ENCODE measurements at places on chromosomes 3 and 15.

- no peak for DNase-seq
Measured at GRCh38 chr15:38508647-38509046, 54.7 kb downstream of the FAM98B start.

GRCh38 chr3:185646382-185647133 lies 60.5 kb downstream of the SENP2 start:
- DNase-seq: no peak

GRCh38 chr3:1171320-1171719 lies 78.5 kb downstream of the CNTN6 start:
- DNase-seq: no peak

DNA sequence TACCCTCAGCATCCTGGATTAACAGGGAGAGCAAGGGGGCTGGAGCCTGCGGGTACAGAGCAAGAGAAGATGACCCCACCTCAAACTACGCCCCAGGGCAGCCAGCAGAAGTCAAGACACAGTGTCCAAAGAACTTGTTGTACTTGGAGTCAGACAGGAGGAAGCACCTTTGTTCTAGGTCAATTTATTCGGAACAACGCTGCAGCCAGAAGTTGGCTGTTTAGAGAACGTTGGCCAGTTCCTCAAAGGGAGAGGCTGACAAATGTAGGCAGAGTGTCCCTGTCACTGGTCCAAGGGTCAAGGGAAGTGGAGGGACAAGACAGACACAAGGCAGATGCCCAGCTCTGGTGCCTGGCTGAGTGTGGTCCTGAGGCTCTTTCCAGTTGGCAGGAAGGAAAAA lies 32.1 kb upstream of the PIAS1 start:
- no peak for DNase-seq

DNA sequence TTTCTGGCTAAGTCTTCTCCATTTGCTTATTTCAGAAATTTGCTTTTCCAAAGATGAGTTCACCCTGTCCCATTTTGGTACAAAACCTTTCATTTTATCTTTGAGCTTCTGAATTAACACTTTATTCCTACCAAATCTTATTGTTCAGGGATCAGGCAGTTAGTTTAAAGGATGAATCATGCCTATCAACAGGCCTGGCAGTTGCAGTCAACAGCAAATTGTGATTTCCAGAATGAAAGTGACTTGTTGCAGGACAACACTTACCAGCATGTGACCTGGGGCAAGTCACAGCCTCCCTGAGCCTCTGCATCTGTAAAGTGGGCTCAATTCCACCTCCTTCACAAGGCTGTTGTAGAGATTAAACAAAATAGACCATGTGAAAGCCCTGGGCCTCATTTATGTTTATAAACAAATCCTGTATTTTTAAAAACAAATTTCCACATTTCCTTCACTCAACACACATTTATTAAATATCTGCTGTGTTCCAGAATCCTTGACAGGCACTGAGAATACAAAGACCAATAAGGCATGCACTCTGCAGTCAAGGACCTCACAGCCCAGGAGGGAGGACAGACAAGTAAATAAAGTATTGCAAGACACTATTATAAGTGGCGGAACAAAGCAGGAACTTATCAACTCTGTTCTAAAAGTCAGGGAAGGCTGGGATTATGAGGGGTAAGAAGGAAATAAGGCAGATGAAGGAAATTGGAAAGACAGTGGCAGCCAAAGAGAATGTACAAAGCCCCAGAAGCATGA lies 359.1 kb upstream of the IL12A start:
- no peak for DNase-seq

GRCh38 chr3:111285694-111286093 lies 214.1 kb downstream of the NECTIN3 start:
- no peak for DNase-seq

DNA sequence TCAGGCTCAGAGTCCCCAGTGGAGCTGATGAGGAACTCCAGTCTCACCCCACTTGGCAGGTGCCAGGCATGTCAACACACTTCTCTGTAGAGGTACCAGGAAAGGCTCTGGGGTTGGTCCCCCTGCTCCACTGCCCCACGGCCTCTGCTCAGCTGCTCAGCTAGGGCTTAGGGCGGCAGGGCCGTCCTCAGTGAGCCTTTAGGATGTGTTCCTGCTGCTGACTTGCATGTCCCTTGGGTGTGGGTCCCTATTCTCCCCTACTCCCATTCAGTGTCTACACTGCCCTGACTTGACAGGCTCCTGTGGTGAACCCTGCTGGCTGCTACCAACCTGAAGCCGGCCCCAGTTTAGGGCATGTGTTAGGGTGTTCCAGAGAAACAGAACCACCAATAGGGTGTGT lies 17.9 kb upstream of the POLG start:
- DNase-seq: peak; percentile 33

DNA sequence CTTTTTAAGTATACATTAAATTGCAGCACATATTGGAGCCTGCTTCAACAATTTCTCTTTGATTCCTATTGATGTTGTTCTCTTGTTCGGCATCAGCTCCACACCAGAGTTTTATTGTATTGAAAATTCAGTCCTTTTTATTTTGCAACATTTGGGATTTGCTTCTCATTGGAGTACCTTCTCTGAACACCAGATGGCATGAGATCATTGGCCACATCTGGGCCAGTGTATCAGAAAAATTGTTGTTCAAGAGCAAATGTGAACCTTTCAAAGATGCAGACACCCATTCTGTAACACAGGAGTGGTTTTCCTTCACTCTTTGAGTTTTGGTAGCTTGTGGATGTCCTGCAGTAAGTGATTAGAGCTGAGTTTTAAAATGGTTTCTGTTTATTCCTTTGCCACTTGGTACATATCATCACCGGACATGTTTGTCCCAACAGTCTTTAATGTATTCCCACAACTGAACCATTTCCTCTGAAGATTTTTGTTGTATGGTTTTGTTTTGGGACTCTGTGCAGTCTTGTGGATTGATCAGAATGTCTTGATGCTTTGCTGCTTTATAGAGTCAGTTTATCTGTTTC lies 96.1 kb downstream of the MCTP2 start:
- DNase-seq: peak; percentile 41

DNA sequence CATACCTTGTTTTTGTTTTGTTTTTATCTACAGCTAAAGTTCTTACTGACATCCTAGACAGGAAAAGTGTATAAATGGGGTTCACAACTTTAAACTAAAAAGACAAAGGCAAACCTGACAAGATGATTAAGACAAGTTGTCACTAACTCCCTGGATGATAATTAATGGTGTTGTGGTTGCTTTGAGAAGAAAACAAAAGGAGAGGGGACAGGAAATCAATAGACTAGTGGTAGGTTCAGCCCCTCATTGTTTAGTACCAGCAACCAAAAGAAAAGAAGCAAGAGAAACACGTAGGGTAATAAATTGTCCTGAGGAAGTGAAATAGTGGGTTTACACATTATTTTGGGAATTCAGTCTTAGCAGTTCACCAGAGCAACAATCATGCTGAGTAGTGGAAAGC lies 78.8 kb downstream of the BFSP2 start:
- DNase-seq: no peak

DNA sequence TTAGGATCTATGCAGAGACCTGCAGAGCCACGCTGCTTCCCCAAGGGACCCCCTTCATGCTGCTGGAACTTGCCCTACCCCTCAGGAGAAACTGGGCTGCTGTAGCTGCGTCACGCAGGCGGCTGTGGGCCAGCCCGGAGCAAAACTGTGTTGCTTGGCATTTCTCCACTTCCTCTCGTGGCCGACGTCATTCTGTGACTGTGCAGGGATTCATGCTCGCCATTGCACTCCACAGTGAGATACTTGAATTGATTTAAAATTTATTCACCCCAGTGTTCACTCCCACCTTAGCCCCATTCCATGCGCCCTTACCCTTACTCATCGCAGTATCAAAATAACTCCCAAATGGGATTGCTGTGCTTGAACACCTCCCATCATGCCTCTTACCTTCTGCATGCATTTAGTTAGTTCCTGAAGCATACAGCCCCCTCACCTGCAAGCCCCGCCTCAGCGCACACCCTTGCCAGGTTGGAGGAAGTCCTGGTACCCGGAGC lies 45.7 kb downstream of the TMEM44 start:
- DNase-seq: no peak

GRCh38 chr3:171876680-171877147 lies 33.6 kb downstream of the TMEM212 start:
- peak; percentile 40 for DNase-seq

- DNase-seq: no peak
Measured at GRCh38 chr3:183369627-183370026, 58.8 kb downstream of the MCF2L2 start.

GRCh38 chr3:143326983-143327778 lies 207.6 kb downstream of the CHST2 start:
- DNase-seq: no peak

DNA sequence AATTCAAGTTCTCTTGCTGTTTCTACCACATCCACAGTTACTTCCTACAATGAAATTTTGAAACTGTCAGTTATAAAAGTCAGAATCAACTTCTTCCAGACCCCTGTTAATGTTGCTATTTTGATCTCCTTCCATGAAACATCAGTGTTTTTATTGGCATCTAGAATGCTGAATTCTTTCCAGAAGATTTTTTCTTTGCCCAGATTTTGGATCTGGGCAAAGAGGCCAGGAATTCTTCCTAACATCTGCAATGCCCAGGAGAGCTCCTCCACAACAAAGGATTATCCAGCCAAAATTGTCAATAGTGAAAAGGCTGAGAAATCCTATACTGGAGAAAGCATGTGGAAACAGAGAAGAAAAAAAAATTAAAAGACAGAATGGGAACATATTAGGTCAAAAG lies 75.5 kb downstream of the SERPINI1 start:
- no peak for DNase-seq

DNA sequence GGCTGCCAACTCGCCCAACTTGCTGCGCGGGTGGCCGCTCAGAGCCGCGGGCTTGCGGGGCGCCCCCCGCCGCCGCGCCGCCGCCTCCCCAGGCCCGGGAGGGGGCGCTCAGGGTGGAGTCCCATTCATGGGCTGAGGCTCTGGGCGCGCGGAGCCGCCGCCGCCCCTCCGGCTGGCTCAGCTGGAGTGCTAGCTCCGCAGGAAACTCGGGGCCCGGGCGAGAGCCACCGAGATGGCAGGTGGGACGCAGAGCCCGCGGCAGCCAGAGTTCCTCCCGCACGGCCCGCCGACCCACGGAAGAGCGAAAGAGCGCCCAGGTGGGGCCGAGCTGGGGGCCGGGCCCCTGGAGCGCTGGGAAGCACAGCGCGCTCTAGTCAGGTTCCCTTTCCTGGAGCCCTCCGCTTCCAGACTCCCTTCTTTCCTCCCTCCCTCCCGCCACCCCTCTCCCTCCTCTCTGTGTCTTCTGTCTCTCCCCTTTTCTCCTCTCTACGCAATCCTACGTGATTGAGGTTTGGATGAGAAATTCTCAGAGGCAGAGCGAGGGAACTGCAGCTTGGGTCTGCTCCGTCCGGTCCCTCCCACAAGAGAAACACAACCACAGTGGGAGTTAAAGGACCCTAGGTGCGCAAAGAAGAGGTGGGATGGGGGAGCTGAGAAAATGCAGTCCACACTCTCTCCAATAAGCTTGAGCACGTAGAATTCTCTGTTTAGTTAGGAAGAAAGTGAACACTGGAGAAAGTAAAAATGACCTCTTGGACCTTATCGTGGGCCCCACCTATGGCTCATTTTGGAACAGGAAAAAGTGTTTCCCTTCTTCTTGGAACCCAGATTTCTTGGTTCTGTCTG lies 317.3 kb downstream of the FGF12 start:
- DNase-seq: peak; percentile 72

DNA sequence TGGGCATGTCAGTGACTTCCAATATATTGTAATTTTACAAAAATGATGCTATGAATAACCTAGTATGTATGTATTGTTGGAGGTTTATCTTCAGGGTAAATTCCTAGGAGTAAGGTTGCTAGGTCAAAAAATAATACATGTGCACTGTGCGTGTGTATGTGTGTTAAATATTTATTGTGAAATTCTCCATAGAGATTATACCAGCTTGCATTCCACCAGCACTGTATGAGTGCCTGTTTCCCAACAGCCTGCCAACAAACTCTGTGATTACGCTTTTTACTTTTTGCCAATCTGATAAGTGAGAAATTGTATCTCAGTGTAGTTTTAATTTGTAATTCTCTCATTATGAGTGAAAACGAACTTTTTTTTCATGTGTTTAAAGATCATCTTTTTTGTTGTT lies 12.6 kb upstream of the IGF2BP2 start:
- no peak for DNase-seq

DNA sequence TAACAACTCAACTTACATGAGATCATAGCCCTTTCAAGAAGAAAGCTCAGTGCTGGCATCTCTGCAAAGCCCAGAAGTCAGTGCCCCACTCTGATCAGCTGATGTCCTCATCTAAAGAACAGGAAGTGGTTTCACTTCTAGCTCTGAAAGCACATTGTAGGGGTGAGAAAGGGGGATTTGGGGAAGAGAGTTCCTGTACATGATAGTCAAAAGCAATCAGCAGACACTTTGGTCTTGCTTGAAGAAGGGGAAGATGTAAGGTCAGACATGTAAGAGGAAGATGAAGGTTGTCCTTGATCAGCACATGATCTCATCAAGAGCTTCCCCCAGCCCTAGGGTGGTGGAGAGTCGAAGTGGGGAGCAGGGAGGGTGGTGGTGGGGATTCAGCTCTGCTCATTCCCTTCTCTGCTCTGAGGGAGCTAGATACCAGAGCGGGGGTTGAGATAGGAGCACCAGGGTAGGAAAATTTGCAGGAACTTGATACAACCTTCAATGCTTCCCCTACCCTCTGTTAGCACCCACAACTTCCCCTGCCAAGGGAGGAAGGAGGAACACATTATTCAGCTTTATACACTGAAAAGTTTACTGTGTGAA lies 76.4 kb upstream of the ETV5 start:
- no peak for DNase-seq

- DNase-seq: peak; percentile 8
Measured at GRCh38 chr15:39783244-39783820, 691 bp upstream of the FSIP1 start.

DNA sequence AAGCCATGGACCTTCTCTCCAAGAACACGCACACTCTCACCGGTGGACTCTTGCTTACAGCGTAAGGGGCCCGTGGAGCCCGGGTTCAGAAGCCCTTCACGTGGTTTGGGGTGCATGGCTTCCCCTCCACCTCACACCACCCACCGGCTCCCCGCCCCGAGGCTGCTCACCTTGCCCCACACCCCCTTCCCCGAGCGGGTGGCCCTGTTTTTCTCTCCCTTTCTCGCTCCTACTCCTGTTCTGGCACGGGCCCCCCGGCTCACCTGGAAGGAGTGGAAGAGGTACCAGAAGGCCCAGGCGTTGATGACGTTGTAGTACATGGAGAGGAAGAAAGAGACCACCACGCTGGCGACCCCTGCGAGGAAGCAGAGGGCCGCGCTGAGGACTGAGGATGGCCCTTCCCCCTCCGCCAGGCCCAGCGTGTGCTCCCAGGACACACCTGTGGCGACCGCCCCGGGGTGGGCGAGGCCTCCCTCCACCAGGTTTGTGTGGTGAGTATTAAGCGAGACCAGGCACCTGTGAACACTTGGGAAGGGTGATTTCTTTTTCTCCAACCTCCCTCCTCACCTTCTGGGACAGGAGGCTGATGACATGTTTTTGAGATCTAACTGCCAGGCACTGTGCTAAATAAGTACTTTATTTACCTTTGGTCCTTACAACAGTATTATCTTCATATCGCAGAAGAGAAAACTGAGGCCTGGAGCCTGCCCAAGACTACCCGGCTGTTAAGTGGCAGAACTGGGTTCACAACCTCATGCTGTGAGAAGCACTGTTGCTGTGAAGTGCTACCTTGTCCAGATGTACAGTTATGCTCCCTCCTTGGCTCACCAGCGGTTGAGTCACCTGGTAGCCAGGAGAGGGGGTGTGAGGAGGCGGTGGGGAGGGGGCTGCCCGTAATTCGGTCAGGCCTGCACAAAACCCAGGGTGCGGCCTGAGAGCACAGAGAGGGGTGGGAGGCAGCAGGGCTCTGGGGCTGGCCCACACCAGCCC lies 16.3 kb downstream of the SLC6A20 start:
- DNase-seq: no peak

- no peak for DNase-seq
Measured at GRCh38 chr3:12648384-12648959, 15.4 kb downstream of the RAF1 start.

All from ACHN (cell line).